LHCN-M2 (cell line): ENCODE measurements at places on chromosomes 7 and 10. TPM values are rescaled to one million over a fixed set of nuclear protein-coding genes. Genes with fewer than 3 reads are reported as not detected.

- DNase-seq = no peak
These were observed 71.9 kb downstream of the WDR37 start for GRCh38 chr10:1128115-1128514.

DNA sequence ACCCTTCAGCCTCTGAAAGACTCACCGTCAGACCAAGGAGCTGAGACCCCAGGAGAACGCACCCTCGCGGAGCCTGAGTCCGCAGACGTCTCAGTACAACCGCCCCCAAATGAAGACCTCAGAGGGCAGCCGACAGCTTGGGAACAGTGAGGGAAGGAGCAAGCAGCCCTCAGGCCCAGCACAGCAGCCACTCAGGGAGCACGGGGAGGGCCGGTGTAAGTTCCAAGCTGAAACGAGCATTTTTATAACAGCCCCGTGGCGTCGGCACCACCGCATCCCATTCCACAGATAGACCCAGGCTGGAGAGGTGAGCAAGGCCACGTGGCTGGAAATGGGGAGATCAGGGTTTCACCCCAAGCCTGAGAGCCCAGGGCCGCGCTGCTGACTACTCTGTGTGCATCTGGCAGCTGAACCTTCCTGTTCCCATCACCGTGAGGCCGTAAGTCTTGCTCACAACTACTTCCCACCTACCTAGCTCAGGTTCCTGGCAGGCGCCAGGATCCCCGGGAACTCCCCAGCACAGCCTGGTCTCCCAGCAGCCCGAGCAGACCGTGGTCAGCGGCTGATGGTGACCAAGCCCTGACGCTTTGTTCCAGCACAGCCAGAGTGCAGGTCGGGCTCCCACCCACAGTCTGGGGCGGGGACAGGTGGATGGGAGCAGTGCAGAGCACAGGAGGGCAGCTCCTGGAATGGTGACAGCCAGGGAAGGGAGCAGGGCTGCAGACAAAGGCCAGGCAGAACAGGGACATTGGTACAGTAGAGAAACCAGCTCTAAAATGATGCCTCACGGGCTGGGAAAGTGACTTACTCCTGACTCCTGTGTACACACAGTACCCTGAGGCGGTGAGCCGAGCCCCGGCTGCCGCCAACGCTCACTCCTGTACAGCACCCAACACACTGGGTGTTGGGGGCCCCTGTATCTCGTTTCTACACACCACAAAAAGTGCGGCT is 6.1 kb upstream of the NOM1 start:
- DNase-seq = no peak

The HNRNPA2B1 gene
- total RNA-seq = 226 and 347 TPM in 2 replicates

DNA sequence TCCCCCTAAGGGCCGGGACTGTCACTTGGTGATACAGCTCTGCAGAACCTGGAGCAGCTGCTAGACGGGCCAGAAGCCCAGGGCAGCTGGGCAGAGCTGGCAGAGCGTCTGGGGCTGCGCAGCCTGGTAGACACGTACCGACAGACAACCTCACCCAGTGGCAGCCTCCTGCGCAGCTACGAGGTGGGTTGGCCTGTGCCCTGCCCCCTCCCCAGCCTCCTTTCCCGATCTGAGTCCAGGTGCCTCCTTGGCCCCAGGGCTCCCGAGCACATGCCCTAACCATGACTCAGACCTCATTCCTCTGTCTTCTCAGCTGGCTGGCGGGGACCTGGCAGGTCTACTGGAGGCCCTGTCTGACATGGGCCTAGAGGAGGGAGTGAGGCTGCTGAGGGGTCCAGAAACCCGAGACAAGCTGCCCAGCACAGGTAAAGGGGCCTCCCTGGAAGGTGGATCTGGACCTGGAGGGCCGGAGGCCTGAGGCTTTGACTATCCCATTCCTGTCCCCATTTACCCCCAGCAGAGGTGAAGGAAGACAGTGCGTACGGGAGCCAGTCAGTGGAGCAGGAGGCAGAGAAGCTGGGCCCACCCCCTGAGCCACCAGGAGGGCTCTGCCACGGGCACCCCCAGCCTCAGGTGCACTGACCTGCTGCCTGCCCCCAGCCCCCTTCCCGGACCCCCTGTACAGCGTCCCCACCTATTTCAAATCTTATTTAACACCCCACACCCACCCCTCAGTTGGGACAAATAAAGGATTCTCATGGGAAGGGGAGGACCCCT is 6.4 kb downstream of the NFKB2 start:
- peak; percentile 11 for DNase-seq

The GRM8 gene
- total RNA-seq = 0.11 TPM in 1 of 2 replicates, not detected in the other

GRCh38 chr7:73418113-73418703 is 15.4 kb upstream of the FZD9 start:
- DNase-seq = no peak

The PARP12 gene
- 8.5 and 14.6 TPM in 2 replicates for total RNA-seq

GRCh38 chr10:120539076-120539475 is 82.0 kb downstream of the PLPP4 start:
- no peak for DNase-seq

GRCh38 chr7:113783403-113783802 is 135.4 kb downstream of the PPP1R3A start:
- no peak for DNase-seq

GRCh38 chr10:114103284-114103683 is 59.6 kb downstream of the ADRB1 start:
- DNase-seq = peak; percentile 60

The RARRES2 gene
- total RNA-seq = 9.4 and 24.8 TPM in 2 replicates

DNA sequence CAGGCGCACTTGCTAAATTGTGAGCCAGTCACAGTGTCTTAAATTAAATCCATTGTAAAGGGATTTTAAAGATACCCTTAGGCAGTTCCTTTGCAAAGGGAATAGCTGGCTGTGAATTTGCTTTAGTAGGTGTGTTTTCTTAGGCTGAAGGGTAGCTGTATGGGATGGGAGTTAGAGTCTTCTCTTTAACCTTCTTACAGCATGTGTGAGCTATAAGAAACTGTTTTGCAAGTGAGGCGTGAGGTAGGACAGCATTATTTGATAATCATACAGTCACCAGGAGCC is 5.2 kb downstream of the EEPD1 start:
- DNase-seq = no peak

GRCh38 chr7:47826754-47827153 is 121.5 kb downstream of the PKD1L1 start:
- no peak for DNase-seq

GRCh38 chr7:2488272-2488645 is 12.1 kb upstream of the GRIFIN start:
- peak; percentile 50 for DNase-seq

The MCM10 gene
- total RNA-seq = 26.1 and 29.6 TPM in 2 replicates

GRCh38 chr10:93226619-93227018 is 152.9 kb downstream of the CYP26A1 start:
- DNase-seq = no peak

- DNase-seq = no peak
These were observed 31.8 kb downstream of the RAMP3 start for GRCh38 chr7:45189151-45189970.

DNA sequence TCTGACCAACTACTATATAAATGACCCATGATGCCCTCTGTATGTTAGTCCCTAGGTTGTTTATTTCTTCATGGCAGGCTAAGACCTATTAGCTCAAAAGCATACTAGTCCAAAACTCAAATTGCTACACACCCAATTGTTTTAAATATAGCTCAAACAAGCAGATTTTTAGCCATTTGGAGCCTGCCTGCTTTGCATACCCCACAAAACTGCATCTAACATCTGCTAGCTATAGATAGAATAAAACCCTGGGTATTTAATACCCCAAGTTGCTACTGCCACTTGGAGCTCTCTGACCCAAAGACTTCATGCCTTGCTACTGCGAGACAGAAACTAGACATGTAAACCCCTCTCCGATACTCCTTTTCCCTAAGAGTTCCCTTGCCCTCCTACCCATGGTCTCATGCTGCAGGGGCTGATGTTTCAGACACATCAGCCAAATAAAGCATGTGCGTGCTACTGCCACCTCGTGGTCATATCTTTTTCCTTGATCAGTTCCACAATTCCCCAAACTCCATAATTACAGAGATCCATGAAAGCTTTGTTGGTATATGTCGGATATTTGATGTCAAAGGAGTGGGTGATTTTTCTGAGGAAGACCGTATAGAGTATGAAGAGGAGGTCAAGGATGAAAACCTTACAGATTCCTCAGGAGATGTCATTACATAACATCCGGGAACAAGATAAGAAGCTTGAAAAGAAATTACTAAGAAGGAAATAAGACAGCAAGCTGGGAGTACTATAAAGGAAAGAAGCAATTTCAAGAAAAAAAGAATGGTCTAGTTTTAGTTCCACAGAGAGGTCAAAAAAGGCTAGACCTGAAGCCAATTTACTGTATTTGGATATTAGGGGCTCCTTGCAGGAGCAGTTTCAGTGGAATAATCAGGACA is 386.6 kb downstream of the SH2D4B start:
- DNase-seq = peak; percentile 0

- peak; percentile 21 for DNase-seq
These were observed 119.4 kb downstream of the ST7 start for GRCh38 chr7:117072620-117073118.

The CLDN3 gene
- total RNA-seq = not detected in 2 replicates

GRCh38 chr7:128244861-128245260 is 3.8 kb downstream of the LEP start:
- DNase-seq = no peak

The SLC26A4 gene
- 34.8 and 59.2 TPM in 2 replicates for total RNA-seq

DNA sequence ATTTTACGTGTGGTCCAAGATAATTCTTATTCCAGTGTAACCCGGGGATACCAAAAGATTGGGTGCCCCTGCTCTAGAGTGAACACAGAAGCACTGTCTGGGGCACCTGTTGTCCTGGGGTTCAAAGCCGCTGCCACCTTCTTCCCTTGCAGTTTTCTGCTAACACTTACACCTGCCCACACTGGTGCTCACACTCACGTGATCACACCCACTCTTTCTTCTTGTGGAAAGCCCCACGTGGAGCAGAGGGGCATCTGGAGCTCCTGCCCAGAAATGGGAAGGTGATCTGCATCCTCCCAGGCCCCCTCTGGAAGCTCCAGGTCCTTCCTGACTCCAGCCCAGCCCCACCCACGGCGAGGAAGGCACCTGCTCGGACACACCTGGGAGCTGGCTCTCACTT is 42.9 kb downstream of the PTPRN2 start:
- no peak for DNase-seq

- DNase-seq = no peak
These were observed 7.9 kb downstream of the PANK1 start for GRCh38 chr10:89637113-89637512.

GRCh38 chr10:101224910-101225823 is 4.1 kb downstream of the LBX1 start:
- DNase-seq = no peak

The CDK13 gene
- 41.9 and 44.0 TPM in 2 replicates for total RNA-seq

The CC2D2B gene
- total RNA-seq = 0.11 and 0.71 TPM in 2 replicates

The TACR2 gene
- 0.29 TPM in 1 of 2 replicates, not detected in the other for total RNA-seq

DNA sequence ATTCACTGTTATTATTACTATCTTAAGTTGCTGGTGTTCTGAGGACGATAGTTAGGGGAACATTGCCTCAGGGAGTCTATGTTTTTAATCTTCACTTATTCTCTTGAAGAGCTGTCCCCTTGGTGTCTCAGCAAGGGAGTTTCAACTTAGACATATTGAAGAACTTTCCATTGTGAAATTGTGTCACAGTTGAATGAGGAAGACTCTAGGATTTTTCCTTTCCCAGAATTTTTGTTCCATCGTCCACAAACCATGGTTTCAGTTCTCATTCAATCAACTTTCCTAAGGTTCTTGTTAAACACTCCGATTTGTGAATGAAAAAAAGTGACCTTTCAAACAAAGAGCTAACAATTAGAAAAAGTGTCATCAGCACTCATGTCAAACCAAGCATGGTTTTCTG is 128.3 kb downstream of the GATA3 start:
- DNase-seq = no peak

DNA sequence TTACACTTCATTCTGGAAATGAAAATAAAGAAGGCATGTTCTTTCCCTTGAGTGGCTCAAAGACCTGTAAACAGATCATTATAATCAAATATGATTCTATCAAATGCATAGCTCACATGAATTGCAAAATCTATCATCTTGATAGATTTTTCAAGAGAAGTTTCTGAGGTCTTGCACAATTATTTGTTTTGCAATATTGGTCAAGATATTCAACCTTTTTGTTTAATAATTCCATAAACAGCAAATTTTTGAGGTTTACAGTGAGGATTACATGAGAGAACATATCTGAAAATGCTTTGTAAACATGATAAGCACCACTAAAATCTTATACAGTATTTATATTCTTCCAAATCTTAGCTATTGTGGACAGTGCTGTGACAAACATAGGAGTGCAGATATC is 160.8 kb downstream of the HDAC9 start:
- no peak for DNase-seq

DNA sequence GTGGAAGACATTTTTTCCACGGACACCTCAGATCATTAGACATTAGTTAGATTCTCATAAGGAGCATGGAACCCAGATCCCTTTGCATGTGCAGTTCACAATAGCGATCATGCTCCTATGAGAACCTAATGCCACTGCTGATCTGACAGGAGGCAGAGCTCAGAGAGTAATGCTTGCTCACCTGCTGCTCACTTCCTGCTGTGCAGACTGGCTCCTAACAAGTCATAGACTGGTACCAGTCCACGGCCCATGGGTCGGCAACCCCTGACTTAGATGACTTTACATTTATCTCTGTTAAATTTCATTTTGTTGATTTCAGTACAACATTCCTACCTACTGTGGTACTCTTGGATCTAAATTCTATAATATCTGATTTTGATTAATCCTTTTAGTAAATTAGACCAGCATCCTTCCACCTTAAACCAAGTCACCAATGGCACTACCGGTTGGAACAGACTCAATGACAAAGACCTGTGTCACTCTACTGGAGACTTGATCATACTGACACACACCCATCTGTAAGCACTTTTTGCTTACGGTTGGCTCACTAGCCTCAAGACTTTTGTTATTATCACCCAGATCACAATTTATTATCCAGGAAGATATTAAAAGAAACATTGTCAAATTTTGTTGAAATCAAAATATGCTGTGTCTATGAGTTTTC is 8.0 kb upstream of the CCDC71L start:
- DNase-seq = no peak

The ITIH5 gene
- total RNA-seq = not detected in 2 replicates
